AG20443 (cell line): ENCODE measurements at places on chromosomes 4 and X.

DNA sequence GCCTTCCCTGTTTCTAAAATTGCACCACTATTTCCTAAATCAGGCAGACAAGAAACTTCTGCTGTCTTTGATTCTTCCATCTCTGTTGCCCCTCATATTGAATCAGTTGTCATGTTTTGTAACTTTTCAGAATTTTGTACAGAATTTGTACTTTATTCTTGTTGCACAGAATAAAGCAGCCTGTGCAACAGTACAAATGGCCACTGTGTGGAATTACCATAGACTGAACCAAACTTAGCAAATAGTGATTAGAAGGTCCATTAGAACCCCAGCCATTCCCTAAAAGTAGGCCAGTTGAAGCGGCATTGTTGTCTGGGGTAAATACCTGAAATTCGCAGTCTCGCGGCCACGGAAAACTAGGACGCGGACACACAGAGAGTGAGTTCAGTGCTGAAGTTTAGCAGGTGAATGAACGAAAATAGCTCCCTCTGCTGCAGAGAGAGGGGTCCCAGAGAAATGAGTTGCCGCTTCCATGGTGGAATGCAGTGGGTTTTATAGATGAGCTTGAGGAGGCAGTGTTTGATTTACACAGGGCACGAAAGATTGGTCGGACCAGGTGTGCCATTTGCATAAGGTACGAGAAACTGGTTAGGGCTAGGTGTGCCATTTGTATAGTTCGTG is 71.8 kb downstream of the C4orf33 start:
- DNase-seq, result no peak

DNA sequence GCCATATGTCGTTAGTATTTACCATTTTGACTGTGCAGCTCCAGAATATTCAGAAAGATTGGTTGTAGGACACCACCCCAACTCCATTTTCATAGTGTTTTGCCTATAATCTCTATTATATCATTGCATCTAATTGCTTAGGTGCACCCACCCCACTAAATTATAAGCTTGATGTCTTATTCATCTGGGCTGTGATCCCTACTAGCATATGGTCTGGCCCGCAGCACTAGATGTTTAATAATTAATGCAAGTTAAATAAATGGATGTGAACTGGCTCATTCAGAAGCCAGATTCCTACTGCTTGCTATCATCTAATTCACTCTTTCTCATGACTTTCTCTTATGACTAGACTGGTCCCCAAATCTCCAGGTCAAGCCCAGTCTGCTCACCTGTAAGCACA is 143.5 kb downstream of the RELL1 start:
- no peak for DNase-seq

DNA sequence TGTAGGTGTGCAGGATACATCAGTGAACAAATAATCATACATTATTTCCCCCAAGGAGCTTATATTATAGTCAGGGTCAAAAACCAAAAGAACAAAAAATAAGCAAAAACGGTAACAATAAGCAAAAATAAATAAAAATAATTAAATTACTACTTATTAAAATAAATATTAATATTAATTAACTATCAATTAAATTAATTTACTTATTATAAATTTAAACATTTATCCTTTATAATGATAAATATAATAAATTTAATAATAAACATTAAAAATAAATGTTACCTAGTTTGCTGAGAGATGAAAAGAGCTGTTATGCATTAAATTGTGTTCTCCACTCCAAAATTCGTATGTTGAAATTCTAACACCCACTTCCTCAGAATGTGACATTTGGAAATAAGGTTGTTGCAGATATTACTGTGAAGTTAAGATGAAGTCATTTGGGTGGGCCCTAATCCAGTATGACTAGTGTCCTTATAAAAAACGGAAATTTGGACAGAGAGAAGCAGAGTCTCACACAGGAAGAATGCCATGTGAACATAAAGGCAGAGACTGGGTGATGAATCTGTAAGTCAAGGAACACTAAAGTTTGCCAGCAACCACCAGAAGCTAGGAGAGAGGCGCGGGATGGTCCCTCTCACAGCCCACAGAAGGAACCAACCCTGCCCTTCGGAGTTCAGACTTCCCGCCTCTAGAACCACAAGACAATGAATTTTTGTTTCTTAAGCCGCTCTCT is 67.2 kb upstream of the IBSP start:
- DNase-seq, result peak; percentile 17

DNA sequence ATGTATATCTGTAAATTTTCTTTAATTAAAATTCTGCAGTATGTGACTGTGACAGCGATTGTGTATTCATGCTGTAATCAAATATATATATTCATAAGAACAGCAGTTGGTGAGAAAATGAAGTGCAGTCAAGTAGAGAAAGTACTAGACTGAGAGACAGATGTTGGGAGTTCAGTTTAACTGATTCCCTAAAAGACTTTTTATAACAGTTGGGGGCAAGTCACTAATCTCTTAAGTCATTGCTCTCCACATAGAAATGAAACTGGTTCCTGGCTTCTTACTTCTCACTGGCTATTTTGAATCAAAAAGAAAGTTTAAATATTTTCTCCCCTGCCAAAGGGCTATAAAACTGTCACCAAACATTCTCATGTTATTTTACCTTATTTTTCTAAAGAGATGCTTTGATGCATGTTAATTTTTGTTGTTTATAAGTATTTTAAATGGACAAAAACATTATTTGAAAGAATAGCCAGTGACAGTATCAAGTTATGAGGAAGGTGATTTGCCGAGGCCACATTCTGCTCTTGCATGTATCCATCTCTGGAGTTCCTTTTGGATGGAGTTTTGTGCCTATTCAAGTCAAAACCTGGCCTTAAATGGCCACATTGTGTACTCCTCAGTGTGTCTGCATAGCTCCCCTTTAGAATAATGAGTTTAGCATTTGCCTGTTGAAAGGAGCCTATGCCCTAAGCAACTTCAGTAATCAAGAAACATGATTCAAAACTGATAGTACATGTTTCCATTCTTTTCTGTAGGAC is 30.8 kb downstream of the EXOC1 start:
- no peak for DNase-seq

GRCh38 chrX:21745756-21746155 is 12.2 kb downstream of the SMPX start:
- DNase-seq, result peak; percentile 27

GRCh38 chrX:9090766-9091165 is 56.8 kb upstream of the FAM9B start:
- DNase-seq, result no peak

- DNase-seq, result no peak
Observed at GRCh38 chrX:39577206-39577984, 520.4 kb downstream of the BCOR start.

GRCh38 chrX:1248331-1249061 is 20.1 kb upstream of the CSF2RA start:
- no peak for DNase-seq

DNA sequence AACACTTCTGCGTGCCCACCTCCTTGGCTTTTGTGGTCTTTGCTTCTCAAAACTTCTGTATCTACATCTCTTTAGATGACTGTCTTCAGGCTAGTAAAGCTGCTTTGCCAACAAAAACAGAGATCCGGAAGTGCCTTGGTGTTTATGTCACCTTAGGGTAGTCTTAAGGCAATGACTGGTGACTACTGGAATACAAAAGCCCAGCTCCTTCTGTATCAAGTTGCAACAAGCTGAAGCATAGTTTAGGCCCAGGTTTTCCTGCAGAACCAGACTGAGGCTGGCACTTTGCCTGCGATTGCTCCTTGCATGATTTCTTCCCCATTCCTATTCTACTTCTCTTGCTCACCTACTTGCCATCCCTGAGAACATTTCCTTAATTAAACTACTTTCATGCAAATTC is 333.8 kb downstream of the DMD start:
- no peak for DNase-seq

GRCh38 chrX:44178274-44179053 is 165.0 kb downstream of the EFHC2 start:
- DNase-seq, result no peak
